ENCODE measurements at places on chromosomes 13 and 19. TPM values are rescaled to one million over a fixed set of nuclear protein-coding genes. Genes with fewer than 3 reads are reported as not detected.

The NEK5 gene
- 0.12 TPM for total RNA-seq

The KXD1 gene
- 127 TPM for total RNA-seq

DNA sequence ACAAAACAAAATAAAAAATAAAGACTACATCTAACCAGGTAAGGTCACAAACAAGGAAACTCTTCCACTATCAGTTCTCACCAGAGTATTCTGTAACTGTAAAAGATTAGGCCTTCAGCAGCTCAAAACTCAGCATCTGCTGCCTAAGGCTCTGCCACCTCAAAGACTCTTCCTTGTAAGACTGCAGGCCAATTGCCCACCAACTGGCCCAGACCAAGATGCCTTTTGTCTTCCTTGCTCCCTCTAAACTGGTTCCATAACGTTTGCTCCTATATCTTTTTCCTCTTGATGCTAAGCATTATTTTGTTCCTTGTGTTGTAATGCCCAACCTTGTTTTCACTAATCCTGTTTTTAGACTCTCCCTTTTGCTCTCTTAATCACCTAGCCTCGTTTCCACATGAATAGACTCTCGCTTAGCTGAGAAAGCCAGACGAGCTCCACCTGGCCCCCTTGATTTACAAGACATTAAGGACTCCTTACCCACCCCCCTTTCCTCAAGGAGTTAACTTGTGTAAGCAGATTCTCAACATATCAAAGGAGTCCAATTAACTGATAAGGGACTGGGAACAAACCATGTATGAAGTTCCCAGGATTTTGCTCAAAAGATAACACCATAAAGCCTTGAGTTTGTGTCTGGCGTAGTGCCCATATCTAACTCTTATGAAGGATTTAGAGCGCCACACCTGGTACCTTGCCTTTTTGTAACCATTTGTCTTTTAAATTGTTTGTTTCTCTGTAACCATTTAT is 1.5 kb downstream of the ZNF814 start:
- H3K27me3 ChIP-seq: no peaks in the 10 kb centered on the region
- H3K4me3 ChIP-seq: peak overlapping the region; percentile 93
- DNase-seq: no peak
- no peak overlapping the region for H3K27ac ChIP-seq
- peaks cover 70% of the 10 kb centered on the region for H3K36me3 ChIP-seq
- H3K4me1 ChIP-seq: peaks cover 38% of the 10 kb centered on the region

- no peak for DNase-seq
- H3K27me3 ChIP-seq: no peaks in the 10 kb centered on the region
- H3K27ac ChIP-seq: no peak within 1 kb of the TSS
- no peaks in the 10 kb centered on the region for H3K4me1 ChIP-seq
Observed at GRCh38 chr19:44356383-44357111, at the start of gene ZNF112. Gene ZNF112, minus strand, starts transcription at chr19:44356680. Its CDS starts 16,141 bp downstream, at chr19:44340539.

DNA sequence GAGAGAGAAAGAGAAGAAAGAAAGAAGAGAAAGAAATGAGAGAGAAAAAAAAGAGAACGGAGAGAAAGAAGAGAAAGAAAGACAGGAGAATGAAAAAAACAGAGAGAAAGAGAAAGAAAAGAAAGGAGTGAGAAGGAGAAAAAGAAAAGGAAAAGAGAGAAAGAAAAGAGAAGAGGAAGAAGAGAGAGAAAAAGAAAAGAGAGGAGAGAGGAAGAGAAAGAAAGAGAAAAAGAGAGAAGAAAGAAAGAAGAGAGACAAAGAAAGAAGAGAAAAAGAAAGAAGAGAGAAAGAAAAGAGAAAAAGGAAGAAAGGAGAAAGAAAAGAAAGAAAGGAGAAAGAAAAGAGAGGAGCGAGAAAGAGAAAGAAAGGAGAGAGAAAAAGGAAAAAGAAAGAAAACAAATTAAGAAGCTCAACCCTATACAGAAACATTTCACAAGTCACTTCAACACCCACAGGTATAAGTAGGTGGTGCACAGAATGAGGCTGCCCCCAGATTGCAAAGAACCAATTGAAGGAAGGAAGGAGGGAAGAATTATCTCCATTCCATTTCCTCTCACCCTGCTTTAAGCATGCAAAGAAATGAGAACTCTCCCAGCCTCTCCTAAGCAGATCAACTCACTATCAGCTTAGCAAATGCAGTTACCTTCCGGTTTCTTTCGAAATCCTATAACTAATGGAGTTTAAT is 98.8 kb upstream of the CACNA1A start:
- H3K36me3 ChIP-seq: no peaks in the 10 kb centered on the region
- DNase-seq: no peak
- no peak overlapping the region for H3K4me3 ChIP-seq

DNA sequence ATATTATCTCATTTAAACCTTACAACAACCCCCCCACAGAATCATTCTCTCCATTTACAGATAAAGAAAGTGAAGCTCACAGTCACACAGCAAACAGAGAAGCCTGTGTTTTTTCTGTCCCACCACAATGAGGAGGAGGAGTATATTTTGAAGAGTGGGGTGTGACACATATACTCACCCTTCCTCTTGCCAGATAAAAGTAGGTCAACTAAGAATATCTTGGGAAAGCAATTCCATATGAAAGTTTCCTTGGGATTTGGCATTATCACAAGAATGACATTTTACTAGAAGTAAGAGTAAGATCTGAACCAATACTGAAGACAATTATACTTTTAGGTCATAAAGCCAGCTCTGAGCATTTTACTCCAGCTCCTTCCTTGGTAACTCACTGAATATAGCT is 287.5 kb upstream of the HTR2A start:
- H3K4me3 ChIP-seq: no peak overlapping the region
- no peaks in the 10 kb centered on the region for H3K36me3 ChIP-seq
- no peaks in the 10 kb centered on the region for H3K4me1 ChIP-seq
- no peak overlapping the region for H3K27ac ChIP-seq
- no peak for DNase-seq
- no peaks in the 10 kb centered on the region for H3K27me3 ChIP-seq

Data from activated T-cell treated with anti-CD3 and anti-CD28 coated beads, Interleukin-2, amount 50 U/mL, for 72 hours (primary cell).